ENCODE measurements at places on chromosomes 12 and 14. TPM values are rescaled to one million over a fixed set of nuclear protein-coding genes. Genes with fewer than 3 reads are reported as not detected.

MARCHF9 gene
- 8.3 TPM for total RNA-seq

P2RX7 gene
- total RNA-seq = 8.6 TPM

DNA sequence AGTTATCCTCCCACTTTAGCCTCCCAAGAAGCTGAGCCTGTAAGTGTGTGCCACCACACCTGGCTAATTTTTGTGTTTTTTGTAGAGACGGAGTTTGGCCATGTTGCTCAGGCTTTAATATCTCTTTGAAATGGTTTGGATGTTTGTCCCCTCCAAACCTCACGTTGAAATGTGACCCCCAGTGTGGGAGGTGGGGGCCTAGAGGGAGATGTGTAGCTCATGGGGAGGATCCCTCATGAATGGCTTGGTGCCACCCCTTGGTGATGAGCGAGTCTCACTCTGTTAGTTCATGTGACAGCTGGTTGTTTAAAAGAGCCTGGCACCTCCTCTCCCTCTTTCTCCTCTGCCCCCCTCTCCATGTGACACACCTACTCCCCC lies 23.6 kb upstream of the TTC7B start:
- no peak overlapping the region for H3K4me3 ChIP-seq
- H3K27ac ChIP-seq = peak overlapping the region; percentile 71
- no peak for DNase-seq
- no peaks in the 10 kb centered on the region for H3K36me3 ChIP-seq
- no peaks in the 10 kb centered on the region for H3K4me1 ChIP-seq
- no peaks in the 10 kb centered on the region for H3K27me3 ChIP-seq

DNA sequence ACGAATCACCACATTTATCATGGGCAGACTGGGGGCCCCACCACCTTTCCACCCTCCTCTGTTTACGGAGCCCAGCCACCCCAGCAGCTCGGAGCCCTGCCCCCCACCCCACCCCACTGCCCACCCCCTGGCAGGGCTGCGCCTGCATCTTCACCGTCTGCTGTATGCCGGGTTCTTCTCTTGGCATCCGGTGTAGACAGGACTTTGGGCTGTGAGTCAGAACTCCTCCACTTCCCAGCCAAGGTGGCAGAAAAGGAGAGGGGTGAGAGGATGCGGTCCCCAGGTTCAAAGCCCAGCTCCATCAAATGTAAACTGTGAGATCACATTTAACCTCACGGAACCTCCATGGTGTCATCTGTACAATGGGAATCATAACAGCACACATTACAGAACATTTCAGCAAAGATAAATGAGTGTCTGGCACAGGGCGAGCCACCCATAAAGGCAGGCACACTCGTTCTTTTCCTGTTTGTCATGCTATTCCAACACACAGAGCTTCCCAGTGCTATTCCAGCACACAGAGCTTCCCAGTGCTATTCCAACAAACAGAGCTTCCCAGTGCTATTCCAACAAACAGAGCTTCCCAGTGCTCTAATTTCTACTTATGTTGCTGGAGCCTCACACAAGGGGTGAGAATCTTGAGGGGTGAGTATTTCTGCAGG lies 292.7 kb upstream of the RTL1 start:
- H3K36me3 ChIP-seq = no peaks in the 10 kb centered on the region
- H3K4me1 ChIP-seq = no peaks in the 10 kb centered on the region
- DNase-seq = peak; percentile 92
- no peaks in the 10 kb centered on the region for H3K27me3 ChIP-seq
- no peak overlapping the region for H3K4me3 ChIP-seq
- H3K27ac ChIP-seq = peak overlapping the region; percentile 38

SLC2A14 gene
- total RNA-seq = not detected

GRCh38 chr14:70828188-70828587 lies 18.9 kb upstream of the MAP3K9 start:
- no peaks in the 10 kb centered on the region for H3K4me1 ChIP-seq
- no peak overlapping the region for H3K4me3 ChIP-seq
- H3K36me3 ChIP-seq = no peaks in the 10 kb centered on the region
- H3K27me3 ChIP-seq = no peaks in the 10 kb centered on the region
- no peak for DNase-seq

OR6C2 gene
- total RNA-seq = not detected

- no peaks in the 10 kb centered on the region for H3K36me3 ChIP-seq
- peaks cover 26% of the 10 kb centered on the region for H3K4me1 ChIP-seq
- no peak overlapping the region for H3K4me3 ChIP-seq
- H3K27ac ChIP-seq = no peak overlapping the region
- no peak for DNase-seq
Observed at GRCh38 chr14:53327716-53328115, 174.6 kb upstream of the DDHD1 start.

DNA sequence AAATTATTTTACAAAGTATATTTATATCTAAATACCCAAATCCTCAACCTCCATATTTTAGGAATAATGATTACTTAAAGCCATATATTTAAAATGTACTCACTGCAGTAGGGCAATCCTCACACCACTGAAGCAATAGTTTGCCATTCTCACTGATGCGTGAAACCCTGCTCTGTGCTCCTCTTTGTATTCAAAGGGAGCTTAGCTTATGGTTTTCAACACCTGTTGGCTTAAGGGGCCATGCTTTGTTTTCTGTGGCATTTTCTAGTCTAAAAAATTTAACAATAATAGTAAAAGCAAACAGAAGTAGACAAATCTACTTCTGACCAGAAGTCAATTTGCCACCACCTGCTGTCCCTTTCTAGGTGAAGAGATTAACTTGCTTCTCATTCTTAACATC lies 294.6 kb downstream of the FLRT2 start:
- H3K4me3 ChIP-seq = no peak overlapping the region
- no peak overlapping the region for H3K27ac ChIP-seq
- no peak for DNase-seq

DNA sequence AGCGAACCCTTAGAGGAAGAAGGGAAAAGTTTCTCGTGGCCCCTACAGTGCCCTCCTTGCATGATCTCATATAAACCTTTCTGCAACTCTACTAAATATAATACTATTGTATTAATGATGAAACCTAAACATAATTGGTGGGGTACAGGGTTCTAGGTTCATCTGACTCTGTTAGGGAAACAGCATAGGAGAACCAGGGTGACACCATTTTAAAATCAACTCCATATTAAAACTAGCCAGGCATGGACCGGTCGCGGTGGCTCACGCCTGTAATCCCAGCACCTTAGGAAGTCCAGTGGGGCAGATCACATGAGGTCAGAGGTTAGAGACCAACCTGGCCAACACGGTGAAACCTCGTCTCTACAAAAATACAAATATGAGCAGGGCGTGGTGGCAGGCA lies 15.0 kb upstream of the RND1 start:
- H3K36me3 ChIP-seq = no peaks in the 10 kb centered on the region
- H3K27me3 ChIP-seq = no peaks in the 10 kb centered on the region
- no peak overlapping the region for H3K4me3 ChIP-seq

DNA sequence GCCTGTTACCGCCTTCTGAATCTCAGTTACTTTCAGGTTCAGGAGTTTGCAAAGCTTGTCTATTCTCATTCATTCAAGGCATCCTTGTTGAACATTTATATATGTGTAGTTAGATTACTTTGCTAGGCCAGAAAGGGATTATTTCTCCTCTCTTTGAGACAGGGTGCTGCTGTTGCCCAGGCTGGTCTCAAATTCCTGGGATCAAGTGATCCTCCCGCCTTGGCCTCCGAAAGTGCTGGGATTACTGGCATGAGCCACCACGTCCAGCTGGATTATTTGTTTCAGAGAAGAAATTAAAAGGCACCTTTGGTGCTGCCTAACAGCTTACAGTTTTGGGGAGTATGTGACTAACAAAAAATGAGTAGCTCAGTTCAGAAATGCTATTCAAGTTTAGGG lies 772 bp downstream of the CHURC1 start:
- DNase-seq = no peak
- peak overlapping the region; percentile 92 for H3K27ac ChIP-seq
- peaks cover 40% of the 10 kb centered on the region for H3K4me1 ChIP-seq
- peak overlapping the region; percentile 98 for H3K4me3 ChIP-seq
- no peaks in the 10 kb centered on the region for H3K36me3 ChIP-seq

DNA sequence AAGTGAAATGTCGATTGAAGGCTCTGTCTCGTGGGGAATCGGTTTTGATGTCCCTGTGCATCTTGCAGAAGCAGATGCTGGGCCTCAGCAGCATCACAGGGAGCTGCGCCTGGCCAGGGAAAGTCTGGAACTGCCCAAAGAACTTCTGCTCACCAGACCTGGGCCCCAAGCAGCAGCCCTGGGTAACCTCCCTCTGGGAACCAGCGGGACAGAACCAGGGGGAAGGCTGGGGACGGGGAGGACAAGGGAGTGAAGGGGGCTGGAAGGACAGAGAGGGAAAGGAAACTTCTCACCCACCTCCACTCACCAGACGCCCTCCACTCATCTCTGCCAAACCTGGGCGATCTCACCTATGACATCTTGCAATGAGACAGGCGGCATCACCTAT lies 26.8 kb upstream of the C14orf180 start:
- no peaks in the 10 kb centered on the region for H3K27me3 ChIP-seq
- no peak overlapping the region for H3K27ac ChIP-seq
- no peaks in the 10 kb centered on the region for H3K4me1 ChIP-seq

DNA sequence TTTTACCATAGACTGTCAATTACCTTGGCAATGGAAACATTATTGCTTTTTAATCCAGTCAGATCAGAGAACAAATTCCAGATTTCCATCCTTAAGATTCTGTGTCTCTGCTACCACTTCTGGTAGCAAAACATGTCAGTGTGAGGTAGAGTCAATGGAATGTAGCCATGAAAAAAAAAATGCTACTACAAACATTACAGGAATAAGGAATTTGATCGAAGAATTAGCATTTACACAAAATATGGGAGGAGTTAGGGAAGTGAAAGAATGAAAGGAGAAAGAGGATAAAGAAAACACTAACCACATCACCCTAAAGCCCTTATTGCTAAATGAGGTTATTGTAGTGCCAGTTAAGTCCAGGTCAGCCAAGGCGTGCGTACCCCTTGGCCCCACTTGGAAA lies 9.2 kb downstream of the MED21 start:
- no peaks in the 10 kb centered on the region for H3K27me3 ChIP-seq
- no peaks in the 10 kb centered on the region for H3K36me3 ChIP-seq
- no peak overlapping the region for H3K4me3 ChIP-seq

DNA sequence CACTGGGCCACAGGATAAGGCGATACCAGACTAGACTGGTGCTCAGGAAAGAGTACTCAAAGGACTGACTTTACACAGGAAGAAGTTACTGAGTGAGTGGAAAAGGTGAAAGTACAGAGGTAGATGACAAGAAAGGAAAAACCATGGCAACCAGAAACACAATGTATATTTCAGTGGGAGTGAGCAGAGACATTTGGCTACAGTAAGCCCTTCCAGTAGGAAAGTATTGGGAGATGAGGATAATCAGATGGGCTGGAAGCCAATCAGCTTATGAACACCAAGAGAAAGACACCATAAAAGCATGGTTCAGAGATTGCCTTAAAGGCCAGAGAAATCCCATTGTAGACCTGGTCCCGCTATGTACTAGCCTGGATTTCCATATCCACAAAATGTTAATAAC lies 51.6 kb downstream of the TMTC1 start:
- no peaks in the 10 kb centered on the region for H3K27me3 ChIP-seq
- H3K4me1 ChIP-seq = peaks cover 13% of the 10 kb centered on the region
- no peaks in the 10 kb centered on the region for H3K36me3 ChIP-seq
- DNase-seq = no peak
- no peak overlapping the region for H3K4me3 ChIP-seq
- no peak overlapping the region for H3K27ac ChIP-seq

Measured in vagina (tissue), 2 donors.